ENCODE measurements at places on chromosomes 1 and 21.

DNA sequence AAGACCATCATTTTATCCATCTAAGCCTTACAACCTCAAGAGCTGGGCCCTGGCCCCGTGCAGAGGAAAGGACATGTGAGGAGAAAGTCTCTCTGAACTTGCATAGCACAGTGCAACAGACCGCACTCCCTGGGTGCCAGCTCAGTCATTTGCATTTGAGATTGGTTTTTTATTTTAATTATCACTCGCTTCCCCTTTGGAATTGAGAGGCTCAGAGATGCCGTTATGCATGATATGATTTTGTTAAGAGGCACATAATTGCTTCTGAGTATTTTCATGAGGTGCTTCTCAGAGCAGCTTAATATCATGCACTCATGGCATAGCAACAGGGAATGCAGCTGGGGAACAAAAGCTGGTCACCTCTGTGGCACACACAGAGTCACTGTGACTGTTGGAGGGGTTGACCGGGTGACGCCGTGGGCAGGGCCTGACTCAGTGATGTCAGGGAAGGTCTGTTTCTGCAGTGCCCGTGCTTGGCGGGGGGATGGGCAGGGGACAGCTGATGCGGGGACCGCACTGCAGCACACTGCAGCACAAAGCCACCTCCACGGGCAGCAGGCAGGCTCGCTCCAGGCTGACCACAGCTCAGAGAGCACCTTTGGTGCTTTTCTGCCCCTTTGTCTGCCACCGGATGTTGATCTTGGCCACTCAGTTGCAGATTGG, 43.2 kb upstream of the VAMP3 start:
- DNase-seq = no peak

GRCh38 chr21:42107881-42108553, 36.9 kb downstream of the UMODL1 start:
- DNase-seq = peak; percentile 19

GRCh38 chr1:208090388-208091301, 153.5 kb downstream of the PLXNA2 start:
- no peak for DNase-seq

- no peak for DNase-seq
These were observed 36.0 kb downstream of the KRTAP10-1 start for GRCh38 chr21:44503901-44504399.

GRCh38 chr1:83024251-83024767, 974.6 kb downstream of the TTLL7 start:
- DNase-seq = no peak

- DNase-seq = peak; percentile 33
These were observed 506 bp downstream of the JUN start for GRCh38 chr1:58783090-58783992.

- DNase-seq = no peak
These were observed 225.5 kb upstream of the ADAMTS5 start for GRCh38 chr21:27192281-27192949.

GRCh38 chr1:45051005-45051772, 39.1 kb downstream of the UROD start:
- DNase-seq = no peak

DNA sequence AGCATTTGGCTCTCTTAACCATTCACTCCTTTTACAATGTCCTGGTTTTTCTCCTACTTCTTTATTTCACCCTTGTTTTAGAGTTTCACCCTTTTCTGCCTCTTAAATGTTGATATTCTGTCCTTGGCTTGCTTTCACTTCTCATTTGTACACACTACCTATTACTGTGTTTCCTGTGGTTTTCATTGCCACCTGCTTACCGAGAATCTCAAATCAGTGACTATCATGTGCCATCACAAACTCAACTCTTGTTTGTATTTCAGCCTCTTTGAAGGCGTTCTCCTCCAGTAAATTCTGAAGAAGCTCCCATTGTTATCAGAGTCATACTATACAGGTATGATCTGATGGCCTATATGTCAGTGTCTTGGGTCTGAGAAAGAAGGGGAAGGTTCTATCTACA, 65.7 kb downstream of the NPHS2 start:
- DNase-seq = no peak

- no peak for DNase-seq
These were observed 103.6 kb downstream of the KIF26B start for GRCh38 chr1:245258271-245258920.

DNA sequence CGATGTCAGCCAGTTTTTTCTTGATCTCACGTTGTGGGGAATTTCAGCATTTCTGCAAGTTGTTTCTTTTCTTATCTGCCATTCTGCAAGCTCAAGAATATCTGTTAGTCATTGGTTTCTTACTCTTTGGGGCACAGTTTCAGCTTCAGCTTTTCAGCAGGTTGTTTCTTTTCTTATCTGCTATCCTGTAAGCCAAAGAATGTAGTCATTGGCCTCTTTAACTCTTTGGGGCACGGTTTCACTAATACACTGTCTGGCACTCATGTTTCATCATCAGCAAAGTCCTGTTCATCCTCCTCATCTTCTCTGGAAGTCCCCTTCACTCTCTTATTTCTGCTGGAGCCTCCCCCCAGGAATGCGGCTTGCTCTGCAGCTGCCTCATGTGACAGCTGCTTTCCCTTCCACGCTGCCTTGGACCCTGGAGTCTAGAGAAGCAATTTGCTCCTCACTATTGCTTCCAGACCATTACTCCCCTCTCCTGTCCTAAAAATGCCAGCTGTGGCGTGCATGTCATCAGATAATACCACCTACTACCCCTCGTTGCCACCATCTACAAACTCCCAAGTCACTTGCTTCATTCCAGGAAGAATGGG, 67.0 kb upstream of the CACNA1E start:
- DNase-seq = no peak

DNA sequence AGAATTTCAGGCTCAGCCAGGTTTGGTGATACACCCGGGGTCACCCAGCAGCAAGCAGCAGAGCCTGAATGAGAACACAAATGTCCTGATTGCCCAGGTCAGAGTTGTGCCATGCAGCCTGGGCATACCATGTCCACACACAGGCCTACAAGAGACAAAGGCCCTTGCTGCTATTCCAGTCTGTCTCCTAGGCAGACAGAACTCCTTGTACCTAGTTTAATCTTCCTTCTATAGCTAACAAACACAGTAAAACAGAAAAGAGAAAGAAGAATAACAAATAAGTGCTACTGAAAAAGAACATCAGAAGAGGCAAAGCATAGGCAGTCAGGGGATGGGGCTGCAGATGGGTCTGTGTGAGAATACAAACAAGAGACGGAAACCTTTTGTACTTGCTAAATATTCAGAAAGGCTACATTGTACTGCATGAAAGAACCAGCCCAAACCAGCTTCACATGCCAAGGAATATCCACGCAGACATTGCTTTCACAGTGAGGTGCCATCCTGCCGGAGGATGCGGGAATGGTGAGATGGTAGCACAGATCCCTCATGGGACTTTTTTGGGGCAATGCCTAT, 401.7 kb downstream of the OMA1 start:
- DNase-seq = no peak

GRCh38 chr1:197180252-197180878, 33.9 kb upstream of the ASPM start:
- no peak for DNase-seq

DNA sequence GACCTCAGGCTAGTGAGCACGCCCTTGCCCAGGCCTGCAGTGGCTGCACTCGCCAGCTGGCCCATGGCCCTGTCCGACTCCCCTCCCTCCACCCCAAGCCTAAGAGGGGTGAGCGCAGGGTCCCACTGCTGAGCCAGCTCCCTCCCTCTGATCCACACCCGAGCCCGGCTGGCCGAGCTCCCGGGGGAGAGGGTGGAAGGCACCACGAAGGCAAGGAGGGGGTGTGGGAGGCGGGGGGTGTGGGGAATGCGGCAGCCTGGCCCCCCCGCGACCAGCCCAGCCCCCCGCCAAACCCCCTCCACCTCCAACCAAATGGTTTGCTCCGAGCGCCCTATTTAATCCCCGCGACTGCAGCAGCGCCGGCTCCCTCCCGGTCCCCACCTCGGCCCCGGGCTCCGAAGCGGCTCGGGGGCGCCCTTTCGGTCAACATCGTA, at the start of gene CADM3:
Gene CADM3 (plus strand): TSS at position 362 of the 434 bp plus-strand sequence. CDS start 151 bp downstream, outside the sequence.
- no peak for DNase-seq

Measured in activated gamma-delta T cell (primary cell).